ENCODE measurements at places on chromosomes 5 and 9. TPM values are rescaled to one million over a fixed set of nuclear protein-coding genes. Genes with fewer than 3 reads are reported as not detected.

PCDHB10 gene
- 3.5 TPM for total RNA-seq

MOB3B gene
- 3.1 TPM for total RNA-seq

ENTPD2 gene
- total RNA-seq = 9.8 TPM

- no peaks in the 10 kb centered on the region for H3K27me3 ChIP-seq
- DNase-seq = no peak
- H3K4me3 ChIP-seq = no peak overlapping the region
- H3K27ac ChIP-seq = no peak overlapping the region
- H3K4me1 ChIP-seq = no peaks in the 10 kb centered on the region
Observed at GRCh38 chr5:131218392-131218791, 45.5 kb upstream of the CDC42SE2 start.

- H3K4me3 ChIP-seq = no peak overlapping the region
- no peaks in the 10 kb centered on the region for H3K27me3 ChIP-seq
- H3K4me1 ChIP-seq = no peaks in the 10 kb centered on the region
Observed at GRCh38 chr9:87950765-87951488, 23.4 kb downstream of the CDK20 start.

GRCh38 chr5:137994556-137994955 lies 38.3 kb downstream of the FAM13B start:
- H3K36me3 ChIP-seq = no peaks in the 10 kb centered on the region
- H3K27me3 ChIP-seq = no peaks in the 10 kb centered on the region
- no peak overlapping the region for H3K27ac ChIP-seq

Data from prostate gland (tissue), 2 donors.